ENCODE measurements at places on chromosomes 4 and X.
A peak's percentile ranks its signal among the peaks of the same experiment; 100 is the strongest.

DNA sequence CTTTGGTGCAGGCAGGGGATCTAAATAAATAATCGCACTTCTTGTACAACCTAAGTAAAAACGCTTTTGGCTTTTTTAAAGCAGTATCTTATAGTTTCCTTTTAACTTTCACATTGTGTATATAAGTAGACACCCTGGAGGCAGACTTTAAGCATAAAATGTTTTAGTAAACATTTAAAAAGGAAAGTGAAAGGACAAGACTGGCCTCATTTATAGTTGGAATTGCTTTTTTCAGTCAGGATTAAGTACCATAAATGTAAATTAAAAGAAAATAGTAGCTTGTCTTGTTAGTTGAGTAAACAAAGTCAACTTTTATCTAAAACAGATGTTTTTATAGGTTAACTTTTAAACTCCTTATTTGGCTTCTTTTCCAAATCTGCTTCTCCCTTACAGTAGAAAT lies 39.7 kb downstream of the PTPN13 start:
- no peak for DNase-seq

DNA sequence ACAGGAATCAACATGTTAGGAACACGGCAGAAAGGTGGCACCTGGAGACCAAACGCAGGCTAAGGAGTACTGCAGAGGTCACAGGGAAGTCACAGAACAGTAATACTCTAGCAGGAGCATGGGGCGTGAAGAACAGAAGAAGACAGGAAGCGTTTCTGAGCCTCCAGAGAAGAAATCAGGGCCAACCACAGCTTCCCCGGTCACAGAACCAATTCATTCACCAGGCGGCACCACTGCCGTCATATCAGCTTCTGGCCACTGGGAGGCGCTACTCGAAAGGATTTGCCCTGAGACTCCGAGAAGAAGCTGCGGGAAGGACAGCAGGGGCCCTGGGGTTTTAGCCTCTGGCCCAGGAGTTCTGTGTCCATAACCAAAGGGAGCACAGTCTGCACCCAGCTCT lies 78.0 kb upstream of the DRD5 start:
- DNase-seq: peak; percentile 60

GRCh38 chr4:17544205-17544604 lies 29.2 kb downstream of the CLRN2 start:
- DNase-seq: no peak

DNA sequence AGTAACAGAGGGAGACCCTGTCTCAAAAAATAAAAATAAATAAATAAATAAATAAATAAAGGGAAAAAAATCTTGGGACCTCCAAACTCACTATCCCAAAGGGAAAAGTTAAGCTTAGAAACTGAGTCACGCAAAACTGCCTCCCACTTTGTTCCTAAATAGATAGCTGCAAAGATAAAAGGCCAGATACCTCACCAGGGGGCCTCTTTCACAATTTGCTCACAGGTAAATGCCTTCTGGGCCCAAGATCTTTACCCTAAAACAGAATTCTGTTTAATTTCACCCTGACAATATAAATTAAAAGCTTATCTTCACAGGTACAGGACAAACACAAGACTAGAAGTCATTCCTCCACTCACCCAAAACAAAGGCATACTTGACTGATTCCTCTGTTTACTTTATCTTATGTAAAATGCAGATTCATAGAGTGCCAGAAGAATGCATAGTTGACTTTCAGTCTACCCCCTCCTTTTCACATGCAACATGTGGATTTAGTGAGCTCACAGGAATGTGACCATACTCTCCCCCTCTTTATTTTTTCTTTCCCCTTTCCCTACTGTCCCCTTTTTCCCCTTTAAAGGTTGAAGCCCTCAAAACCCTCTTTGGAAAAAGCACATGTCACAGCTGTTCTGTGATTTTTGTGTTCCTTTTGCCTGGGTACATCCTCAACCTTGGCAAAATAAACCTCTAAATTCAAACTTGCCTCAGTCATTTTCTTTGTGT lies 23.4 kb downstream of the ELF2 start:
- DNase-seq: no peak

GRCh38 chrX:121163443-121163842 lies 116.0 kb downstream of the GLUD2 start:
- DNase-seq: no peak

- no peak for DNase-seq
Observed at GRCh38 chr4:11021333-11021732, 336.8 kb upstream of the CLNK start.

- DNase-seq: no peak
Observed at GRCh38 chr4:43163101-43163792, 270.7 kb downstream of the GRXCR1 start.

DNA sequence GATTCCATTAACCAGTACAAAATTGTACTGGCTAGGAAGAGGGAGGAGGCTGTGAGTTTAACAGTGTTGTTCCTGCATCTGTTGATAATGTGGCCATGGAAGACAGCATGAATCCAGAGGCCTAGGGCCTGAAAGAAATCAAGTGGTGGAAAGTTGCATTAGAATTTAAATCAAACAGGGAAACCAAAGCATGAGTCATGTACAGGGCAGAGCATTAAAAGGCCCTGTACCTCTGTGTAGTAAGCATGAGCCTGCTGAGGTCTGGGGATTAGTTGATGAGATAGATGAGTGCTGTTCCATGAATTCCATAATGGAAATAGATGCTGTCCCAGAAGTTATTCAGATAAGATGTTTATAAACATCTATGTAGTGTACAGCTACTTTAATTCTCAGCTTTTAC lies 58.3 kb downstream of the MID1IP1 start:
- no peak for DNase-seq

- DNase-seq: peak; percentile 50
Observed at GRCh38 chrX:68827848-68828624, 785 bp upstream of the EFNB1 start.

DNA sequence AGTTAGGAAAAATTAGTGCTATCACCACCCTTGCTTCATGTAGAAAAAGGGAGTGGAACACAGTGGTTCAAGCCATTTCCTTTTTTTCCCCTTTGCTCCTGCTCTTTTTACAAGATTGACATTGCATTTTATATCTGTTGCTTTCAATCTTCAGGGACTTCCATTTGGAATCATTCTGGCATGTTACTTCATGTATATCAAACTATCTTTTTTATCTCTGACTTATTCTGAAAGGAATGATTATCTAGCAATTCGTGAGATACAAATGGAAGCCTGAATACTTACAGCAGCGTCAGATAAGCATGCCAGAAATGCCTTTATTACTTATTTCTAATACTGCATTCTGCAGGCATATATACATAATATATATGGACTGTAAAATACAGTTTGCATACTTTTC lies 20.4 kb downstream of the ADGRL3 start:
- no peak for DNase-seq

DNA sequence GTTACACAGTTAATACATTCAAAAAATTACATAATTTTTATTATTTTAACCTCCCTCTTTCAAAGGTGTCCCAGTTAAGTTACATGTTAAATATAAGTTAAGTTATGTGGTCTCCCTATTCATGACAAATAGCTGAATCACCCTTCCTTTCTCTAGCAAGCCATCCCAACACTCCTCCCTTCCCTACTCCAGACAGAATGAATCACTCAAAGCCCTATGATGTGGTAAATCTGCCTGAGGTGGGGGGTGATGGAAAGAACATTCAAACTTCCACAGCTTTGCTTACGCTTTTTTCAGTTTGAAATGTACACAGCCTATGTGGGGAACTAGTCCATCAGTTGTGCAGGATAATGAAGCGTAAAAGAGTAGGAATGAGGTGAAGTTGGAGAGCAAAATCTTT lies 90.2 kb downstream of the CXCL13 start:
- no peak for DNase-seq

- DNase-seq: no peak
Observed at GRCh38 chrX:71994601-71995000, 84.0 kb downstream of the NHSL2 start.

GRCh38 chr4:89022426-89023128 lies 34.4 kb downstream of the FAM13A start:
- DNase-seq: no peak

DNA sequence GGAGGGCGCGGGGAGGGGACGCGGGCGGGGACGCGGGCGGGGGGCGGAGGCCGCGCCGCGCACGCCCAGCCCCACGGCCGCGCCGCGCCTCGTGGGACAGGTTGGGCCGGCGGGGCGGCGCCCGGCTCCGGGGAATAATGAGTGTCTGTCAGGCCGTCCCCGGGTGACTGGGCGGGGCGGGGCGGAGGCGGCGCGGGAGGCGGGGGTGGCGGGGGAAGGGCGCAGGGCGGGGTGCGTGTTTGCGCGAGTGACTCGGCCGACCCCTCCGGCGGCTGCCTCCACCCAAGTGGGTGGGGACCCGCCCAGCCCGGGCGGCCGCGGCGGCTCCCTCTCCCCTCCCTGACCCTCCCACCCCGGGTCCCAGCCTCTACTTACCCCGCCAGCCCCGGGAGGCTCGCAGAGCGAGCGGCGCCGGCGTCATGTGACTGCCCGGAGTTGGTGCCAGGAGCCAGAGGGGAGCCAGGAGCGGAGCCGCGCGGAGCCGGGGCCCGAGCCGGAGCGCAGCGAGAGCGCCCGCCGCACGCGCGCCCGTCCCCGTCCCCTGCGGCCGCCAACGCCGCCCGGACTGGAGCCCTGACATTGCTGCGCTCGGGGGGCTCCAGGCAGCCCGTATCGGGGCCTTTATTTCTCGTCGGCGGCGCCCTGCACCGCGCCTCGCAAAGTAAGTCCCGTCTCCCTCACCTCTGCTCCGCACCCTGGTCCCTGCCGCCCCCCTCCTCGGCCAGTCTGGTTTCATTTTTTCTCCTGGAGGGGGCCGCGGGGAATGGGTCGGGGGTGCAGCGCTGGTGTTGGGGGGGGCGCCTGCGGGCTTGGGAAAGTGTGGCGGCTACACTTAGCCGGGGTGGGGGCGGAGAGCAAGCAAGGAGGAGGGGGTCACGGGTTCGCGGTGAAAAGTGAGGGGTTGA lies at the start of gene KLF3:
KLF3 (plus strand) TSS at position 399 of the 905 bp plus-strand sequence. CDS start 16,427 bp downstream, outside the sequence.
- DNase-seq: peak; percentile 93

- DNase-seq: no peak
Observed at GRCh38 chrX:140274811-140275525, 229.9 kb downstream of the SOX3 start.

GRCh38 chr4:184675821-184676492 lies 26.4 kb downstream of the PRIMPOL start:
- no peak for DNase-seq

- no peak for DNase-seq
Observed at GRCh38 chr4:33785843-33786242, 2458.5 kb downstream of the ARAP2 start.

GRCh38 chr4:125497861-125498260 lies 183.1 kb downstream of the FAT4 start:
- DNase-seq: no peak

- no peak for DNase-seq
Observed at GRCh38 chrX:40423299-40423698, 157.5 kb upstream of the ATP6AP2 start.

DNA sequence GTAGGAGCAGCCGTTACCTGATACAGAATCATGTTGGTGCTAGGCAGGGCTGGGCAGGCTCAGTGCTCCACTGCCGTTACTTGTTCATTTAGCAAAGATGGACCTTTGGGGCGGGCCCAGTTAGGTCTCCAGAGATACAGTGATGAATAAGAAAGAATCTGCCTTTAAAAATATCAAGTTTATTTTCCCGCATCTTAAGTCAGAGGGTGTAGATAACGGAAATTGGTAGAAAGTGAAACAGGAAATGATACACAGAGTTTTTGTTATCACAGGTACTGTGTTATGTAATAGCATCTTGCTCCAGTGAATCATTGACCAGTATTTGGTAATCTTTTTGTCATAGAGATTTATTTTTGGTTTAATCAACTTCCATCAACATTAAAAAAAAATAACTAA lies 5.5 kb downstream of the TMEM131L start:
- no peak for DNase-seq

DNA sequence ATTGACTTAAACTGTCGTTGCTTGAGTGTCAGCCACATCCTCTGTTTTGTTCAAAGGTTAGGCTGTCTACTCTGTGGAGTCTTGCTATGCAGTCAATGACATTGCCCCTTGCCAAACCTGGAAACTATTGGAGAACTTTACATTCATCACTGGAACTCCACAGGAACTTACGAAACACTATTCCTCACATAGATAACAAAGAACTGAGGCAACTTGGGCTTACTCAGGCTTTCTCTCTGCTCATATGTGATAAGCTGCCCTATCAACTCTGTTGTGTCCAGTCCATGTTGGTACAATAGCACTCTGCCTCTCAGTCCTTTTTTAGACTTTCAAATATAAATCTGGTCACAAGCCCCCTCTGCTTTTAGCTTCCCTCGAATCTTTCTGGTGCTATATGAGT lies 9.4 kb downstream of the NPY5R start:
- DNase-seq: no peak

DNA sequence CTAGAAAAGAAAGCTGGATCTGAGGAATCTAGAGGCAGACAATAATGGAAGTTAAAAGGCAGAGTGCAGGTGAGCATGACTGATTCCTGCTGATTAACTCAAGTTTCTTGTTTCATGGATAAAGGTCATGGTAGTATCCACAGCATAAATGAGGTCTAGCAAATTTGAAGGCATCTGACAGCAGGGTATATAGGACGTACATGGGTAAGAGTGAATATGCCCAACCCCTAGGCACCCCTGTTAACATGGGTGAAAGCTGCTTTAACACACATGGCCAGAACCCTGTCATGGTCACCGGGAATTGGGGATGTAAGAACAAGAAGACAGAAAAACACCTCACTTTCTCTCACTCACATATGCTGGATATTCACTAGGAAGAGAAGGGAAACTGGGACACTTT lies 25.0 kb downstream of the NLRP2B start:
- DNase-seq: no peak

DNA sequence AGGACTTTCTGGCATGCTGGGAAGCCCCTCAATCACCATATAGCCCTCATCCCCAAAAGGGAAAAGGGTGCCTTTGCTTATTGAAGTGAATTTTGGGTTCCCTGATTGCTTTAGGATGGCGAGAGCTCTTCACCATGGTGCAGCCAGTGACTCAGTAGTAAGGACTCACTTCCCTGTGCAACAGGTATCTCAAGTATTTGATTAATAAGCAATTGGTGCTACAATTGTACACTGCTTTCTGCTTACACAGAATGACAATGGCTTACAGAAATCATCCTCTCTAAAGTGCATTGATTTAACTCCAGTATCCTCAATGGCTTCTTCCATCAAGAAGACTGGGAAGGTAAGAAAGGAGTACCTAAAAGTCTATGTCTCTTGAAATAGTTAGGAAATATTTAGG lies 143.7 kb upstream of the SMIM10 start:
- no peak for DNase-seq

GRCh38 chrX:63935835-63936234 lies 150.8 kb upstream of the ARHGEF9 start:
- no peak for DNase-seq

DNA sequence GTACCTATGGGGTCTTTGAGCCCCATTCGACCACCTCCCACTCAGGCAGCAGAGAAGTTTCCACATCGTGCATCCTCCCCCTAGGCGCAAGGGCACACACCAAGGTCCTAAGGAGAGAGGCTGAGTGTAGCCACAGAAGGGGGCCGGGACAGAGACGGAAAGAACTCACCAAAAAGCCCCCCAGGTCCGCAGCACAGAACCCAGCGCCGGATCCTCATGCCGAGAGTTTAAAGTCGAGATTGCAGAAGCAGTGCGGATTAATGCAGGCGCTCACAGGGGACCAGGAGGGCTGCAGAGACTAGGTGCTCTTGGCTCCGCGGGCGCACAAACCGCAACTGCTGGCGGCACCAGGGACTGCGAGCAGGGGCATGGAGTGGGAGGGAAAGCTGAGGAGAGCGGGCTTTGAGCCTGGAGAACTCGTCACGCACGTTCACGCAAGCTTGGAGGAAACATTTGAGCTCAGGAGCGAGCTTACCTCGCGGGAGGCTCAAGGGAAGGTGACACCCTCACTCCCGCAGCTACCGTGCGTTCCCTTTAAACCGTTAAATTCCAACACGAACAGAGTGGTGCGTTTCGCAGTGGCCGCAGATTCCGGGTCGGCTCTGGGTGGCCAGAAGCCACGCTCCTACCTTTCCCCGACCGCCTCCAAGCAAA lies 8.5 kb downstream of the NKX3-2 start:
- no peak for DNase-seq

Data from T-helper 17 cell (primary cell).